Left hindlimb (tissue), 1 donor: ENCODE measurements at places on chromosomes 12 and 14.

GRCh38 chr14:50398189-50398580, 1.5 kb upstream of the CDKL1 start:
- no peak for DNase-seq

- no peak for DNase-seq
Measured at GRCh38 chr14:27739657-27740156, 1026.9 kb upstream of the FOXG1 start.

DNA sequence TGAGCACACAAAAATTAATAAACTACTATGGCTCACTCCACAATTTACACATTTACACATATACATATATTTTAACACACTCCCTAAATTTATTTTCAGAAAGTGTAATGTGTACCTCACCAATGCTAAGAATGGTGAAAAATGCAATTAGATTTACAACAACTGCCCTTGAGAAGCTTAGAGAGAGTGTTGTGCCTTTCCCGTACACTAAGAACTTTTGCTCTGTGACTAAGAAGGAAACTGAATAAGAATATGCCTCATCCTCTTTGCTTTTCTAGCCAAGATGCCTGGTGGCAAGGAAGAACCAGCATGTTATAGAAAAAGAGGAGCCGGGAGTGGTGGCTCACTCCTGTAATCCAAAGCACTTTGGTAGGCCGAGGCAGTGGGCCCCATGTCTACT, 62.3 kb downstream of the SINHCAF start:
- no peak for DNase-seq

- DNase-seq = no peak
Measured at GRCh38 chr12:38883629-38884134, 21.7 kb downstream of the CPNE8 start.

DNA sequence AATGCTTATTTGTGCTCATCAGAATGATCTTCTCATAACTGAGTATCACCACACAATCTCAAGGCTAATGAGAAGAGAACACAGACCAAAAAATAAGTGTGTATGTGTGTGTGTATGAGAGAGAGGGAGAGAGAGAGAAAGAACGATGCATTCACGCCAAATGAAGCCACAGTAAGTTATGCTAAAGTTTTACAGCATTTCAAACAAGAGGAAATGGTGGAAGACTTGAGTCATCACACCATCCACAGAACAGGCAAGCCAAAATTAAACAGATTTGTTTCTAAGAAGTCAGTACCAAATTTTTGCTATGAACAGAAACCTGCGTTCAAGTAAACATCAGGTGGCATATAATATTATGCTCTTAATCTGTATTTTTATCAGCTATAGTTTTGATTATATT, 141.2 kb downstream of the MED13L start:
- DNase-seq = no peak

DNA sequence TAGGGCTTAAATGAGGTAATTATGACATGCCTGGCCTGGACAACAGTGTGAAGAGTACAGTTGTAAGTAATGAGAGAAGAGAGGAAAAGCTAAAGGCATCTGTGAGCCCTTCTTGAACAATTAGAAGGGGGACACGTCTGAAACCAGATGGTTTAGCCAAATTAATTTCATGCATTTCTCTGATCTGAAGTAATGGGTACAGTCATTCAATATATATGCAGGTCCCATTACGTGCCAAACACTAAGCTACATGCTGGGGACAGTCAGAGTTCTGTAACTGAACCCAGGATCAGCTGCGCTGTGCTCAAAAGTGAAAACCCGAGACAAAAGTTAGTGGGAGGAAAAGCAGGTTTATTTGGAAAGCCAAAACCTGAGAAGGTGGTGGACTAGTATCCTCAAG, 207.2 kb upstream of the TMTC1 start:
- DNase-seq = no peak

DNA sequence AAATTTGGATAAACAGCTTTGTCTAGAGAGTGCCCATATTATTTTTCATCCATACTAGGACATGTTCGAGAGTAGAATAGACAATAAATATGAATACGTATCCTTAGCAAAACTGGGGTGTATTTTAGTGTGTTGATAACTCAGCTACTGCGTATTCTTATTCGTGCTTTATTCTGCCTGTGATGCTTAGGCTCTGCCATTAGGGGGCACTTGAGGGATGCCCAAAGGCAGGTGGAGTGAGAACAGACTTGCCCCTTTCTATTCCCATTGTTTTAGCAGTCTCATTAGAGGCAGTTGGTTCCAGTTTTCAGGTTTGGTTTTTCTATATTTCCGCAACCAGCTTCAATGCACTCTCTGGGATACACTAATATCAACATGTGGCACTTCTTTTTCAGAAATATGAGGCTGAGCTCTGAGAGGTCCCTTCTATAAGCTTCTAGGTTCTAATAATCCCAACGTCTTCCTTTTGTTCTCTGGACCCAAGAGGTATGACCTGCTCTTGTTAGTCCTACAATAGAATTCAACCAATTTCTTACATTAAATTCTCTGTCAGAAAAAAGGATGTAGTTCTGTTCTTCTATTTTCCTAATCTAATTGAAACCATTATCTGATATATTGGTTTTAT, 985.7 kb upstream of the FBXO33 start:
- DNase-seq = no peak

- no peak for DNase-seq
Measured at GRCh38 chr12:6963016-6963731, 7.3 kb downstream of the PHB2 start.

DNA sequence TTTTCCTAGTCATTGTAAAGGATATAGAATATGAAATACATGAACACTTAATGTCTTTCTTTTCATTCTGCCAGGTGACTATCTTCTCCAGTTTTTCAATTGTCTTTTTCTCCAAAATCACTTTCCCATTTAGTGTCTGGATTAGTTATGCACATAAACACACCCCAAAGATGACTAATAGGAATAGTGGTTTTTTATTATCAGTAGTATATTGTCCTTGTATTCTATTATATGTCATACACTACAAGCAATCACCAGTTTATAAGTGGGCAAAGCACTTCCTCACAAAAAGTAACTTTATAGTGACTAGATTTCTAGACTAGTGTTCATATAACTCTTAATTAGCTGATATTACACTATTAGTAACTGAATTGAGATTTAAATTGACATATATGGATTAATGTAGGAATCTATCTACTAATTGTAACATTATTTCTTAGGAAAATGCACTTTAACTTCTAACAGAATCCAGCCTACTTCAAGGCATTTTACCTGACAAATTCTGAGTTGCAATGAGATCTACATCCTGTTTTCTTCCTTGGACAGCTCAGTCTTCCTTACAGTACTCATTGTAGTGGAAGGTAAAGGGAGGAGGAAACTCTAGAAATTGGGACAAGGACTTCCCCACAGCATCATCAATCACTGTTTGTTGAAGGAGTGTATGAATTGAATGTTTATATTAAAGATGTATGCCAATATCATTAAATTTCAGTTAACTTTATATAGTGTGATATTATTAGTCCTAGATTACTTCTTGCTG, 186.1 kb upstream of the GARIN2 start:
- DNase-seq = no peak

DNA sequence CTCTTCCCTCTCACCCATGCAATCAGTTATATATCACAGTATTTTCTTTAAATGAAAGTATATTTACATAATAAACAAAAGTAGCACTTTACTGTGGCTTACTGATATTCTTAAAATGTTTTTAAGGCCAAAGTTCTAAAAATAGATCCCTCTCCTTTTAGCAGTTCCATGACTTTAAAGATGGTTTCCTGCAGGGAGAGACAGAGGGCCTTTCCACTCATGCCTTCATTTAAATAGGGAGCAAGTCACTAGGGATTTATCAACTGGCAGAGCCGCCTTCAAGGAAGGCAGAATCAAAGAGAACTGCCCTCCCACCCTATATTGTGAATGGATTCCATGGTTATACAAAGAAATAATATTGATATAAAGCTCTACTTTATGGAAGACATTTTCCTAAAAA, 55.5 kb downstream of the DUSP16 start:
- no peak for DNase-seq

DNA sequence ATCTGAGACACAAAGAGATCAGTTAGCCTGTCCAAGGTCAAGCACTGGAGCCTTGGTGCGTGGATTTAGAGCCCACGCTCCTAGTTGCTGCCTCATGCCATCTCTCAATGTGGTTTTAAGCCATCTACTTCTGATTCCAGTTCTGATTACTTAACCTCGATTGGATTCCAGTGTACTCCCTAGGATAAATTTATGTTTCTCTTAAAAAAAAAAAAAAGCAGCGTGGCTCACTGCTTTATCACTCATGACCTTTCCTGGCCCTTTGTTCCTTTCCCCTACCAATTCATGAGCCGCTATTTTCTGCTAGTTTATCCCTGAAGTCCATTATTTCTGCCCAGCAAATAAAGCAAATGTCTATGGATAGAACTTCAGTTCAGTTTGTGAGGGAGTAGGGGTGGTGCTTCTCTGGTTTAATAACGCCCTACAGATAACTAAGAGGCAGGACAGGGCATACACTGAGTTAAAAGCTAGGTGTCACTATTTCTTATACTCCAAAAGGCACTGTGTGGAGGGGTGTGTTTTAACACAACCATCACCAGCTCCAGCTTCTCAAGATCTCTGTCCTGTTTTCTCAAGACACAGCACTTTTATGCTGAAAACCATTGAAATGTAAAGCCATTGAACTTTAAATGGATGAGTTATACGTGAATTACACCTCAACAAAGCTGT, 9.8 kb upstream of the PARP11 start:
- DNase-seq = no peak

- DNase-seq = no peak
Measured at GRCh38 chr12:58639318-58639934, 280.9 kb downstream of the LRIG3 start.

GRCh38 chr14:104609666-104610065, 5.1 kb upstream of the TMEM179 start:
- no peak for DNase-seq

DNA sequence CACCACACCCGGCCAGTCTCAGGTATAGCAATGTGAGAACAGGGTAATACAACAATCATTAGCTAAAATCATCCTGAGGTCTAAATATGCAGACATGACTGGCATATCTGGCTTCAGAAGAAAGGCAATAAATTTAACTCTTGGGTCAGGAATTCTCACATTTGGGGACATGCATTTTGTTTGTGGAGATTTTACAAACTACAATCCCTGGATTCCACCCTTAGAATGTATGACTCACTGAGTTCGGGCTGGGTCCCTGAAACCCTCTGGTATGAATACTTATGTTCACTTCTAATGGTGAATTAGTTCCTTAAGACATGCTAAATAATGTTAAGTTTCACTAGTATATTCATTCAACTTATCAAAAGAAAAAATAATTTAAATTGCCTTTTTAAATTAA, 98.9 kb upstream of the HMGA2 start:
- no peak for DNase-seq

- DNase-seq = no peak
Measured at GRCh38 chr12:97977870-97978405, 515.3 kb downstream of the RMST start.

- DNase-seq = no peak
Measured at GRCh38 chr12:53756300-53757100, 4.7 kb upstream of the CISTR start.

GRCh38 chr12:63064080-63064479, 86.9 kb downstream of the AVPR1A start:
- no peak for DNase-seq

- no peak for DNase-seq
Measured at GRCh38 chr12:97778111-97778510, 315.5 kb downstream of the RMST start.

DNA sequence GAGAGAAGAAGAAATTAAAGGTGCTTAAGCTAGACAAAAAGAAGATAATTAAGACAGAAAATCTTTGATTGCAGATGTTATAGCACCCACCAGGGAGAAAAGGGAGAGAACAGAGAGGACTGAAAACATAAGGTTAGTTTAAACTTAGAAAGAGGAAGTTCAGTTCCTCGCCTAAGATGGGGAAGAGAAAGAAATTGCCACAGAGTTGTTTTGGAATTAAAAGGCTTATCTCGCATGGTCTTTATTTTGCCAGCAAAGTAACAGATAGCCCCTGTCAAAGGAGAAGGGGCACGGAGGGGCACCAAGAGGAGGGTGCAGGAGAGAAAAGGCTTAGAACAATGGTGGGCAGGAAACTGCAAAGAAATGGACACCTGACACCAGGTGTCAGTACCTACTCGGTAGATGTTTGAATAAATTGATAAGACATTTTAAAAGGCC, 17.8 kb upstream of the OXA1L start:
- no peak for DNase-seq
